ENCODE measurements at places on chromosomes 1 and 21.

DNA sequence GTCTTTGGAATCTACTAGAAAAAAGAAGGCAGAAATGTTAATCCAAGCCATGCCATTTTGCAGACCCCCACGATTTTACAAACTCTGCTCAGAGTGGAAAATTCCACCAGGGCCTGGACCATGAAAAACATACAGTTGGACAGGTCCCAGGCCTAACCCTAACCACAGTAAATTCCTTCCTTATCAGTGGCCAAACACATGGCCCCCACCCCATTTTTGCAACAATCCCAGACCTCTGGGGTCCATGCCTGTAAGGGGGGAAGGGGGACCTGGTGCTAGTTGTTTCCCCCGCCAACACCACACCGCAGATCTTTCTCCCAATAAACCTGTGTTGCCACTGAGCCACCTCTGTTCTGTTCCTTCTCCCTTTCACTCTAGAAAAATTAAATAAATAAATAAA lies 1352.7 kb downstream of the AMY1C start:
- DNase-seq = no peak

GRCh38 chr1:239840790-239841189 lies 250.9 kb upstream of the FMN2 start:
- no peak for DNase-seq

GRCh38 chr1:183827801-183828200 lies 22.9 kb downstream of the RGL1 start:
- no peak for DNase-seq

DNA sequence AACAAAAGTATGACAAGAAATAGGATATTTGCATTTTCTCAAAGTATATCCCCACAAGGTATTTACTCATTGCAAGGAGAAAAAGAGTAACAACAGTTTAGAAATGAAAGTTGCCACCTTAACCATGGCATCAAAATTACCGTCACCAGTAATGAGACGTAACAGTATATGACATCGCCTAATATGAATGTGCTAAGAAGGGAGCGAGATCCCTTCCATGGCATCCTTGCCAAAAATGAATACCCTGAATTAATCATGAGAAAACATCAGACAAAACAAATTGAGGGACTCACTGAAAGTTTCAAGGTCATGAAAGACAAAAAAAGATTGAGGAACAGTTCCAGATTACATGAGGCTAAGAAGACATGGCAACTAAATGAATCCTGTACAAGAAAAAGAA lies 78.9 kb upstream of the MROH9 start:
- no peak for DNase-seq

- no peak for DNase-seq
Measured at GRCh38 chr1:107952989-107953388, 12.0 kb downstream of the VAV3 start.

DNA sequence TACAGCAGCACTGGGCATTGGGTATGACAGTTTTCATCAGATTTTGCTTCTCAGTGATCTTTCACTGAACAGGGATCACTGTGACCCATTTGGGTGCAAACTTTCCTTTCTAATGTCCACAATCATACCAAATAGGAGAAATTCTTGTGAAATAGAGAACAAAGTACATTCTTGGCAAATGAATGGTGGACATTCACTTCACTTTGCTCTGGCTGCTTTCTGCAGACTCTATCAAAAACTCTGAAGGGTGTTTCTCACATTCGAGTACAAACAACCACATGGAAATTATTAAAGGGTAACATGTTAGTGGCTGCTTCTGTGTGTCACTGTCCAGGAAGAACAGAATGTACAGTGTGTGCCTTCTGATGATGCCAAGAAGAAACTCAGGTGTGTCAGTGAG lies 61.9 kb upstream of the ADAM30 start:
- DNase-seq = no peak

- no peak for DNase-seq
Measured at GRCh38 chr1:242435200-242435599, 89.3 kb downstream of the PLD5 start.

GRCh38 chr1:154463512-154463990 lies 38.5 kb upstream of the TDRD10 start:
- peak; percentile 44 for DNase-seq

- no peak for DNase-seq
Measured at GRCh38 chr1:61083807-61084440, 1.6 kb downstream of the NFIA start.

- no peak for DNase-seq
Measured at GRCh38 chr1:66348776-66349175, 185.2 kb upstream of the SGIP1 start.

- no peak for DNase-seq
Measured at GRCh38 chr1:17895401-17895800, 140.3 kb downstream of the ACTL8 start.

DNA sequence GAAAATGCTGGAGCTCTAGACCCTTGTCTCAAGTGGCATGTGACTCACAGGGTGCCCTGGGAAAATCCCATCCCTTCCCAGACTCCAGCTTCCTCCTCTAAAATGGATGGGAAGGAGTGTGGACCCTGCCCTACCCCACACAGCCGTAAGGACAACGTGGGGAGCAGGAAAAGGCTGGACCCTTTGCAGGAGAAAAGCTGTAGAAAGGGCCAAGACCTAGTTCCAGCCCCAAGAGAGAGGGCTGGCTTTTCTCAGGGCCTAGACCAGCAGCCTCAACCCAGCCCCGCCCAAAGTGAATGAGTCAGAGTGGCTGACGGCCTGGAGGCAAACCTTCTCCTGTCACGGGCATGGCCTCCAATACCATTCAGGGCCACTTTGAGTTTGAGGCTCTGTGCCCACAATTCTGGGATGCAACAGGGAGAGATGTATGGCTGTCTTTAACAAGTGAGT lies 1.1 kb downstream of the LAMB3 start:
- DNase-seq = peak; percentile 55

- no peak for DNase-seq
Measured at GRCh38 chr1:193013707-193014106, 45.5 kb downstream of the UCHL5 start.

DNA sequence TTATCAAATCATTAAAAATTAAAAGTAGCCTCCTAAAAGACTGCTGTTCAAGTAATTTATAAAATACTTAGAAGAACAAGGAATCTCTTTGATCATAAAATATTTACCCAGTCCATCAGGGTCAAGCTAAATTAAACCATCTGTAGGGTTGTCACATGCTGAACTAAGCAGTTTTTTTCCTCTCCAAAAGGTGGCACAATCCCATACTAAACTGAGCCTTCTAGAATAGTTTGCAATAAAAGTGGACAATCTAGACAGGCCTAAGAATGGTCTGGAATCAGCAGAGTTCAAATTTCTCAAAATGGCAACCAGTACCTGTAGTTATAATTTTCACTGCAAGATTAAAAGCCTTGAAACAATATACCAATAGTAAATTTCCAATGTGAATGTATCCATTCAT lies 194.8 kb downstream of the EIF4G3 start:
- DNase-seq = no peak

DNA sequence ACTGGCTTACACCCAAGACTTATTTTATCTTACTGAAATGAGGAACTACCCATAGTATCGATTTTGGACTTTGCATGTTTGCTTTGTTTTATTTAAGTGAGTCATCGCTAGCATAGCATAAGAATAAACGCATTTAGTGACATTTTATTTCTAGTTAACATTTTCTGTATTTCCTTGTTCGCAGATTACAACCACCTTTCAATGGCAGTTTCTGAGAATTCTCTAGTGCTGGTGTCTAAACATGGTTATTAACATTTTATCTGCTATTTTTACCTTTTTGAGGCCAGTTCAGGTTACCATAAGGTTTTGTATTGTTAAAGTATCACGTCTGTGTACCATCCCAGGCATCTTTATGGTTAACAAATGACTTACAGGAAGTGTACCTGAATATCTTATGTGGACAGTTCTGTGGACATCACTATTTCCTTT lies 24.5 kb downstream of the EEIG2 start:
- DNase-seq = no peak

GRCh38 chr1:12230549-12231275 lies 882 bp downstream of the VPS13D start:
- DNase-seq = no peak

DNA sequence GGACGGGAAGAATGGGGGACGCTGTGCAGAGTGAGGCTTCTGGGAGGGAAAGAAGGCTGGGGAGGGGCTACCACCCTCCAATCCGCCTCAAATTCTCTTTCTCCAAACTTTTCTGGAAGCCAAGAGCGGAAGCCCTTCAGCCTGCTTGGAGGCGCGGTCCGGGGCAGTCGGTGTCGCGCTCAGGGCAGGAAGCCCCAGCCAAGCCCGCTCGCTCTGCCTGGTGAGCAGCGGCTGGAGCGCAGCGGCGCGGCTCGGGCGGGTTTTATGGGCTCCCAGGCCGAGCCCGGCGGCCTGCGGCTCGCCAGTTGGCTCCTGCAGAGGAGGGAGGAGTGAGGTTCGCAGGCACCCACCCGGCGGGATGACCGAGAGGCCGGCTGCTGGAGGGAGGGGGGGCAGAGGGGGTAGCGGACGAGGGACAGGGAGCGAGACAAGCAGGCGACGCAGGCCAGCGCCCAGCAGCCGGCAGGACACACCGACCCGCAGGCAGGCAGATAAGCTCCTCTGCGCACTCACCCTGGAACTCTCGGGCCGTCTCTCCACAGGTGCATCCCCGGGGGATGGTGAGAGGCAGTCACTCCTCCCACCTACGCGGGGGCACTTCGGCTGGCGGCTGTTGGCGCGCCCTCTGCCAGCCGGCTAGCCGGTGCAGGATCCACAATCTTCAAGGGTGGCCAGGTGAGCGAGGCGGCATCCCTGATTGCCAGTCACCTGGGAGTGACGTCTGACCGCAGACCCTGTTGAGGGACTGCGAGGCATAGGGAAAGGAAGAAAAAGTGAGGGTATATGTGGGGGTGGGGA lies at the start of gene AVPR1B:
Gene AVPR1B, minus strand, starts transcription at position 238 of the 798 bp plus-strand sequence. CDS start 498 bp downstream, outside the sequence.
- DNase-seq = peak; percentile 46

GRCh38 chr1:6466023-6466422 lies at the start of gene TNFRSF25:
TSS of gene TNFRSF25 (minus strand) at chr1:6466173. CDS start at chr1:6466107, 66 bp downstream.
- peak; percentile 79 for DNase-seq

DNA sequence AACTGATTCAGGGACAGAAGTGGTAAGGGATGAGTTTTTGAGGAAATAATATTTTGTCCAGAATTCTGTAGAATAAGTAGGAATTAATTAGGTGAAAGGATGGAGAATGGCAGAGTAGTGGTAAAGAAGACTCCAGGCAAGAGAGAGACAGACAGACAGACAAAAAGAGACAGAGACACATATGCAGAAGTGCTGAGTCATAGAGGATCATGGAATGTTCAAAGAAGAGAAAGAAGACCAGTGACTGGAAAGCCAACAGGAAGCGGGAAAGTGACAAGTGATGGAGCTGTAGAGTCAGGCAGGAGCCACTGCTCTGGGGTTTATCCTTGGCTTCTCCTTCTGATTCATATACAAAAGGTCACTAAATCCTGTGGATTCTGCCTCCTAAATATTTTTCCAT lies 85.9 kb downstream of the UROD start:
- no peak for DNase-seq

DNA sequence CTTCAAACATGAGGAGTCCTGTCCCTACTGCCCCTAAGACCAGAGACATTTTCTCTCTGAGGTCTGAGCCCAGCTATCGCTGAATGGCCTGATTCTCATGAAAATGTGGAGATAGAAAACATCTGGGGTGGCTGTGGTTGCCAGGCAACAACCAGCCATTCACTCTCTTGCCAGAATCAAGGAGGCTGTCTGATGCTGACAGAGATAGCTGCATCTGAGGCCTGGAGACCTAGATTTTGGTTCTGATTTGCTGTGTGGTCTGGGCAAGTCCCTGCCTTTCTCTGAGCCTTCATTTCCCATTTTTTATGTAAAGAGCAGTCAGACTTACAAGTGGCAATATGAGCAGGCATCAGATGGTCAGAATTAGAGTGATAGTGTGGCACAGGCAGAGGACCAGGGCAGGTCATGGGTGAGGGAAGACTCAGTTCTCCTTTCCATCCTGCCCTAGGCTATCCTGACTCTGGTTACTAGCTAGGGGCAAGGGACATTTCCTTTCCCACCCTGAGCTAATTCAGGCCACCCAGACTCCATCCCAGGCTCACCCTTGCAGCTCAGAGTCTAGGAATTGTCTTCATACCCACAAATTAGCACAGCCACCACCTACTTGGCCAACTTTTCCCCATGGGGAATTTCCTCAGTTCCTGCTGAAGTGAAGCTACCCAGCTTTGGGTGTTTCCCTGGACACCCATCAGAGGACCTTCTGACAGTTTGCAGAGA lies 20.0 kb upstream of the RNF19B start:
- DNase-seq = no peak

DNA sequence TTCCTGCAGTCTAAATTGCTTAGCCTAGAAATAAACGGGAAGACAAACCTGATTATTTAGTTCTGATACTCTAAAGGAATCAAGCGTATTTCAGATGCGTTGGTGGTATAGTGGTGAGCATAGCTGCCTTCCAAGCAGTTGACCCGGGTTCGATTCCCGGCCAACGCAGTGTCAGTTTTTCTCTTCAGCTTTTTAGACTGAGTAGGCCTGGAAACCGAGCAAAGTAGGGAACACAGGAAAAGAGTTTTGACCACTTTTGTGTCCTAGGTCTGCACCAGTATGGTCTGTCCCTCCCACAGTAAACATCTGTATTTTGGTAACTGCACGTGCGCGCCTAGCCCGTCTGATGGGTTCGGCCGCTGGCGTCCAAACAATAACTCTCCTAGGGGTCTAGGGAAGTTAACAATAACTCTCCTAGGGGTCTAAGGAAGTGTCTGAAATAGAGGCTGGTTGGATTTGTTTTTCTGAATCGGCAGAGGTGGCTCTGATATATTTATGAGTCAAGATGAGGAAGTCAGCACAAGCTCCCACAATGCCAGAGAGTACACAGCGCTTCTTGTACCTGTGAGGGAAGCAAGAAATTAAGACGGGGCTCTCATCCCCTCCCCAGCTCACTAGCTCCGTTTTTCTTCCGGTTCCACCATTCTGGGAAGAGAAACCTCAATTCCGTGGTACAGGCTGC lies 15.6 kb upstream of the HJV start:
- peak; percentile 79 for DNase-seq

DNA sequence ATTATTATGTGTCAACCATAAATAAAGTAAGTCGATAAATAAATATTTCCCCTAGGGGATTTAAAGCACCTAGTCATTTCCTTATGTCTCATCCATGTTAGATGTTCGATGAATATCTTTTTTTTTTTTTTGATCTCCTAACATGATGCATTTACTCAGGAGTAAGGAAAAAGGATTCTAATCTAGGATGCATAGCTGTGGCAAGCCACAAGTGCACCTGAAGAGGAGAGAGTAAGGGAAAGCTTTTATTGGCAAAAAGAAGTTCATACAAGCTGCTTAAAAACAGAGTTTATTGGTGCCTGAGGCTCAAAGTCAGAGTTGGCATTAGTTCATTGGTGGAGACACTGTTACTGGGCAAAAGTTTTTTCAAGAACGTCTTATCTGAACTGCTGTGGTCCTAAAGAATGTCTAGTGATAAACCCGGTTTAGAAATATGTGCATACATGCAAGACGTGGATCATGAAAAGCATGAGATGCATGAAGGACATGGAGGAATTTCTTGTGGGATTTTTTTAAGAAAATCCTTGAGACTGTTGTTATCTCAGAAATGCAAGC lies 51.7 kb downstream of the SWT1 start:
- DNase-seq = no peak

DNA sequence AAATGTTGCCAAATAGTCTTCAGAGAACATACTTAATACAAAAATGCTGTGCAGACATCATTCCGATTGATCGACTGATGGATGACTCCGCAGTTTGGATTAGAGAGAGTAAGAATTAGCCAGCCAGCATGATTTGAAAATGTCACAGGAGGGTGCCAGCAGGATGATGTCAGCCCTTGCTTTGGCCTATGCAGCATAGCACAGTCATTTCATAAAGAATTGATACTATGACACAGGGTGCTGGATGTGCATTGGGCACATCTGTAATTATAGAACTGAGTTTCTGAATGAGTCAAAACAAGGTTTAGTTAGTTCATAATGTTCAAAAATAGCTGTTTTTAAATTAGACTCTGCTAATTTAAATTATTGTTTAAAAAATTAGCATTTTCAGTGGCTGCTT lies 21.6 kb upstream of the TRAF5 start:
- DNase-seq = no peak

GRCh38 chr1:46248122-46248920 lies 758 bp downstream of the RAD54L start:
- DNase-seq = peak; percentile 41

Data from activated naive CD8-positive, alpha-beta T cell treated with anti-CD3 and anti-CD28 coated beads, Interleukin-2, amount 10 ng/mL, durations not matched to agents 7 days and 5 days (primary cell).